ELF-1 (cell line): ENCODE measurements at places on chromosomes 2 and 18.

DNA sequence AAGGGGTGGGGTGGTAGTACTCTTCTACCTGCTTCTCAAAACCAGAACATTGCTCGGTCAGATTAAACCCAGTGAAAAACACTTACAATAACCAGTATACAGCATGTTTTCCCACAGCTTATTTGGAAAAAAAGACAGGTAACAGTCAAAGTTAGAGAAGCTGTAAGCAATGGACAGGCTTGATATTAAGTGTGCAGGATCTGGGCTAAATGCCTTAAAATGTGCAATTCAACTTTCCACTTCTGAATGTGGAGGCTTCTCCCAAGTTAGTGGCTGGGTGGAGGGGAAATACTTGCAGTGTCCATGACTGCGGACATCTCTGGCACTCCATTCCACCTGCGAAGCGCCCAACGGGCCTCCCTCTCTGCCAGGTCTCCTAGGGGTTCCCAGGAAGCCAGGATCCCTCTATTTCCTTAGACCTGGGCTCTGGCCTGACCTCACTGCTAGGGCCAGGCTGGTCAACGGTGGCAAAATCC, 5.3 kb downstream of the ZEB2 start:
- DNase-seq, result no peak

- no peak for DNase-seq
Observed at GRCh38 chr2:242030226-242030575, 160.7 kb downstream of the RTP5 start.

DNA sequence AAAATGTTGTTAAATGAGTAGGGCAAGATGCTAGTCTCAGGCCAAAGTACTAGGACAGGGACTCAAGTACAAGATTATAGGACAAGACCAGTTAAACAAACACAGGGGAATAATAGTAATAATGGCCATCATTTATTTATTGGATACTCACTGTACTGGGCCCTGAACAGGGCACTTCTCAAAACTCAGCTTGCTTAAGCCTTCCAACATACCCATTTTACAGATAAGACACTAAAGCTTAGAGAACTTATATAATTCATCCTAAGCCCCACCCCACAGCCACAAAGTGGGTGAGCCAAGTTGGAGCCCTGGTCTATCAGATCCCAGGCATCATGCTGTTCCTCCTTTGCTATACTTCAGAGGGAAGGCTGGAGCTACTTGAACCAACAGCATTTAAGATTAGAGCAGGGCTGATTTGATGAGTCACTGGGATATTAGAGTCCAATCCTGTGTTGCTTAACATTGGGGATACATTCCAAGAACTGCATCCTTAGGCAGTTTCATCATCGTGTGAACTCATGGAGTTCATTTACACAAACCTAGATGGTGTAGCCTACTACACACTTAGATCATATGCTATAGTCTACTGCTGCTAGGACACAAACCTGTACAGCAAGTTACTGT, 153.6 kb downstream of the MTCL1 start:
- DNase-seq, result no peak

DNA sequence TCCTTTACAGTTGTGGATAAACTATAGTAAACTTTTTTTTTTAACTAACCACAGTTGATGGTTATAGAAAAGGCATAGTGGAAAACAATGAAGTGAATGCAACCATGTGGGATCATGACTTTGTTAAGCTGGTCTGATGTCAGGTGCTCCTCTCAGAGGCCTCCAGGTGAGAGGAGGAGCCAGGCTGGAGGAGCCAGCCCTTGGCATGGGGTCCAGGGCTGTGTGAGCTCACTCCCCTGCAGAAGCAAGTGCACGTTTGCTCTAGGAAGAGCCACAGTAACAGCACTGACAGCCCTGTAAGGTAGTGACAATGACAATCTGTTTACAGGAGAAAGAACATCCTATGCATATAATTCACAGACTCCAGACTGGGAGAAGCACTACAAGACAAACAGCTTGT, 5.7 kb downstream of the PPP1R7 start:
- no peak for DNase-seq

GRCh38 chr2:109387221-109387735, 226.5 kb downstream of the SEPTIN10 start:
- no peak for DNase-seq

DNA sequence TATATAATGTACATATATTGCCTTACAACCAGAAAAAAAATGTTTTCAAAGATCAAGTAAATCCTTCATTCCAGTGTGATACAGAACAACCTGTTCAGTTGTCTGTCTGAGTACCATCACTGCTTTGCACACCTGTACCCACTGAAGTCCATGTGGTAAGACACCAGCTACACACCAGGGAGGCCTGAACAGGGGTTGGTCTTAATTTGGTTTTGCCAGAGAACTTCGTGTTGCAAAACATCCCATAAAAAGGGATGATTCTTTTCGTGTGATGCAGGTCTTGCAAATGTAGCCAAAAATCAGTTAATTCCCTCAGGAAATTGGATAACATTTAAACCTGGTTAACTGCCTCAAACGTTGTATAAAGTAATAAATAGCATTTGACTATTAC, 73.7 kb upstream of the SLC1A4 start:
- no peak for DNase-seq

GRCh38 chr2:154437104-154437503, 261.4 kb upstream of the KCNJ3 start:
- DNase-seq, result no peak

DNA sequence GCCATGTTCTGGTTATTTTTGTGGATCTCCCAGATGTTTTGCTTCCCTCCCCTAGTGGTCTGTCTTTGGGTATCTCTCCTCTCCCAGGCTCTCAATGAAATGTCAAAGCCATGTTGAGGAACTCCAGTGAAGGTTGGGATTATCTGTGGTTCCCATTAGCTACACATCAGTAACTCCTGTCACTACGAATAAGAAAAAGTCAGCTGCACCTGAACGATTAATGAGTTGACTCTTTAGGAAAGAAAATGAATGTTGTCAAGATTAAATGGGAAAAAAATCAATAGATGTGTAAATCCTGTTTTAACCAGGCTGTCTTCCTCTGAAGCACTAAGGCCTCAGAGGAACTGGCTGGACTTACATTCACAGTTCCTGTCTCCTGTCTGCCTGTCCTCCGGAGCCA, 94.0 kb upstream of the DAPL1 start:
- DNase-seq, result no peak

- DNase-seq, result no peak
Observed at GRCh38 chr2:96924775-96925747, 55.2 kb upstream of the SEMA4C start.

GRCh38 chr18:70058916-70059315, 111.2 kb upstream of the CD226 start:
- DNase-seq, result no peak

DNA sequence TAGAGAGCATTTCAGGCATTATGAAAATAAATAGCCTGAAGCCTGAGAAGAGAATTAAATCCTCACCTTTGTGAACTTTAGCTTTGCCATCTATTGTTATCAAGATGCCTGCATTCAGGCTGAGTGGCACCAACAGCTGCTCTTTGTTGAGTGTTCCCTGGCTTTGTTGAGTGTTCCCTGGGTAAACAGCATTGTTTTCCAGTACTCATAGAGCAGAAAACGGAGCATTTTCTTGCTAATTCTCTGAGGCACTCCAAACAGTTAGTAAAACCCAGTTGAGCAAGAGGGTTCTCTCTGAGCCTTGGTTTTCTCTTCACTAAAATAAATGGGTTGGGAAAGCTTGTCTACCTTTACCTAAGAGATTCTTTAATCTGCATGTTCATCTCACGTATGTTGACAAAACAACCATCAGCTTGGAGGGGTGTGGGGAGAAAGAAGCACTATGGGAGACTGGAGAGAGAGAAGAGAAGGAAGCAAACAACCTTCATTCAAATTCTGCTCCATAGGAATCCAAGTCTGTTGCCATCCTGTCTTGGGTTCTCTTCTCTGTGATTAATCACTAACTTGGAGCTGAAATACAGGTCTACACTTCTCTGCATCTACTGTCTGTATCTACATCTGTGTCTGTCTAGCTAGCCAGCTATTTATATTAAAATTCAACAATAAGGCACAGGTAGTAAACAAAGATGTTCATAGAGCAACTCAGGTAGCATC, 567.0 kb upstream of the SOX11 start:
- DNase-seq, result peak; percentile 71

GRCh38 chr2:201909961-201910361, 103.6 kb downstream of the CDK15 start:
- DNase-seq, result no peak

- no peak for DNase-seq
Observed at GRCh38 chr2:160006475-160006874, 55.9 kb downstream of the PLA2R1 start.

DNA sequence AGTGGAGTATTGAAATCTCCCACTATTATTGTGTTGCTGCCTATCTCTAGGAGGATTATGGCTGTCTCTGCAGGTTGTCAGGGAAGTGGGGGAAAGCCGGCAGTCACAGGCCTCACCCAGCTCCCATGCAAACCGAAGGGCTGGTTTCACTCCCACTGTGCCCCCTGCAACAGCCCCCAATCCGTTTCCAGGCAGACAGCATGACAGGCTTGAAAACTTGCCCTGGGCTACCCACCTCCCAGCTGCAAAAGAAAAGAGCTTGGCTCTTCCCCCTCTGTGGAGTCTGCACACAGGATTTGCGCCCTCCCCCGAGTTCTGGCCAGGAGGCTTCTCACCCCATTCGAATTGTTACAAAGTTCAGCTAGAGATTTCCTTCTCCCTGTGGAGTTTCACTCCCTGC, 87.4 kb upstream of the MSTN start:
- peak; percentile 60 for DNase-seq

DNA sequence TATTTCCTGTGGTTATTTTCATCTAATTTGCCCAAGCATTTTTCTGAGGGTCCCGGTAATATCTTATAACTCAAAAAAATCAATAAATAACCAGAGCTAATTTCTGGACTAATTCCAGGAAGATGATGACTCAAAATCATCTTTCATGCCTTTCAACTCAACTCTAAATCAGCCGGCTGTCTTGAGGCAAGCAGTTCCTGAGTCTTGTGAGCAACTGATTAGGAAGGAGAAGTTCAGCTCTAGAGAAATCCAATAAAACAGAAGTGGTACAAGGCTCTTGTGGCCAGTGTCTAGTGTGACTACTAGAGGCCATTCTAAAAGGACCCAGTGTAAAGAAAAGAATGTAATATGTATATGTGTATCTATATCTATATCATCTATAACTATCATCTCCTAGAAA, 890.4 kb downstream of the TRIB2 start:
- no peak for DNase-seq

DNA sequence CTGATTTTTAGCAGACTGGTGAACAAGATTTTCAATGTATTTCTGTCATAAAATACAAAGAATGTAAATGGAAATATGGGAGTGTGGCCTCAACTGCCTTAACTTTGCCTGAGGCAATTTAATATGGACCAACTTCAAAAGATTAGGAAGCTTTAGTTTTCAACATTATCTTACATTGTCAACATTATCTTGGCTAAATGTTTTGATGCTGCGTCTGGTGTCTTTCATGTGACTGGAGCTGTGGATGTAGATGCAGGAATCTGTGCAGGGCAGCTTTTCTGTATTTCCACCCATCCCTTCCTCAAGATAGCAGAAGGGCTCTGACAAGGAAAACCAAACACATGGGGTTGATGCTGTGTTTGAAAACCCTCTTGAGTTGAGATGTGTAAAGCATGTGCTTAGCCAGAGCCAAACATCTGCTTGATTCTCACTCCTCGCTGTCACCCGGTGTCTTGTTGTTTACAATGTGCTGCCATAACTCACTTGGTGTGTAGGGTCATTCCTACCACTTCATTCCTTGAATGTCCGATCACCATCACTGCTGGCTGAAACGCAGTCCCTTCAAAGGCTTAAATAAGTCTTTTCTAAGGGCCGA, 33.0 kb downstream of the COPS8 start:
- DNase-seq, result no peak

GRCh38 chr2:240993446-240994170, 4.8 kb upstream of the SNED1 start:
- no peak for DNase-seq

- peak; percentile 27 for DNase-seq
Observed at GRCh38 chr2:216606551-216607276, 26.5 kb upstream of the IGFBP2 start.

- peak; percentile 80 for DNase-seq
Observed at GRCh38 chr2:128396500-128396891, 77.8 kb upstream of the HS6ST1 start.

DNA sequence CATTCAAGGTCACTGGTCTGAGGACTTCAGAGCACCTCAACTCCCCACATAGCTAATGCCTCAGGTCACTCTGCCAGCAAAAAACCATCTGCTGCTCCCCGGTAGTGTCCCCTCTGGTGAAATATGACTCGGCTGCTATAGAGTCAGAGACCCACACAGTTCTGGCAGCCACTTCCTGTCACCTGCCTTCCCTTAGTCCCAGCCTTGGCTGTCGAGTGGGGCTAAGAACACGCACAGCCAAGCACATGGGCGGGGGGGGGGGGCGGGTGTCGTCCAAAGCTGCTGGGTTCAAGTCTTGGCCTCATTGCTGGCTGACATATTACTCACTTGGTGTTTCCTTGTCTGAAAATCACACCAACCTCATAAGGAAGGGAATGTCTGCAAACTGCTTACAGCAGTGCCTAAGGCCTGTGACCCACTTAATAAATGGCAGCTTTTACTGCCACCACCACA, 37.5 kb downstream of the POLR1A start:
- no peak for DNase-seq

GRCh38 chr18:58596265-58596681, 32.6 kb downstream of the ALPK2 start:
- peak; percentile 52 for DNase-seq

DNA sequence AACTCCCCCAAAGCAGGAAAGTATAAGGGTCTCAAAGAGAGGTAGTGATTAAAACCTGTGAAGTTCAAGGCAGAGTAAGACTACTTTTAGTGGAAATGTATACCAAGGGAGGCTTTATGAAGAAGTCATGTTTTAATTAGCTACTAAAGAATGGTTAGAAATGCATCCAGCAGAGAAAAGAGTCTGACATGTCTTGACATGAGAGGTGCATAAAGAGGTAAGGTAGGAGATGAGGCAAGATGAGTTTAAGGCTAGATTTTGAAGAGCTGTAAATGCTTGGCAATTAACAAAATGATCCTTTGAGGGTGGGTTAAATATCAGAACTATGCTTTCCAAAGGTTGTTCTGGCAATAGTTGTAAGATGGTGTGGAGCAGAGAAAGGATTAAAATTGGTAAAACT, 88.7 kb upstream of the WDSUB1 start:
- DNase-seq, result no peak

DNA sequence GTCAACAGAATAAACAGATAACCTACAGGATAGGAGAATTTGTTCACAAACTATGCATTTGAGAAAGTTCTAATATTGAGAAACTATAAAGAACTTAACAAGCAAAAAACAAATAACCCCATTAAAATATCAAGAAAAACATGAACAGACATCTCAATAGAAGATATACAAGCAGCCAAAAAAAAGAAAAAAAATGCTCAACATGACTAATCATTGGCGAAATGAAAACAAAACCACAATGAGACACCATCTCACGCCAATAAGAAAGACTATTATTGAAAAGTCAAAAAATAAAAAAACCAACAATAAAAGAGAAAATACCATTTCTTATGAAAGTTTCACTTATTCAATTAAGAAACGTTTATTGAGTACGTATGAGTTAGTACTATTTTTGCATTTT, 800.5 kb downstream of the CBLN2 start:
- DNase-seq, result no peak
